Esophagus squamous epithelium (tissue), 5 donors: ENCODE measurements at places on chromosomes 1 and 21. TPM values are rescaled to one million over a fixed set of nuclear protein-coding genes. Genes with fewer than 3 reads are reported as not detected.

The S100A7A gene
- total RNA-seq = 8.1 TPM

The LCE1A gene
- total RNA-seq = not detected

The OR2T35 gene
- total RNA-seq = not detected

The PRAMEF33 gene
- not detected for total RNA-seq

The GBP5 gene
- total RNA-seq = 4.8 TPM

The ADIPOR1 gene
- total RNA-seq = 94.0 TPM

The CDK11A gene
- total RNA-seq = 12.7 TPM

The ZBTB37 gene
- 3.0 TPM for total RNA-seq

The LCK gene
- 1.2 TPM for total RNA-seq

The KRTAP19-3 gene
- not detected for total RNA-seq

The MTARC1 gene
- total RNA-seq = 6.1 TPM

The HSD11B1 gene
- 4.0 TPM for total RNA-seq

The TNNI3K gene
- total RNA-seq = not detected

The OLIG1 gene
- not detected for total RNA-seq

The GBP7 gene
- not detected for total RNA-seq

The TRAF3IP3 gene
- 1.2 TPM for total RNA-seq

The PADI1 gene
- total RNA-seq = 47.4 TPM

The KRTAP19-1 gene
- not detected for total RNA-seq

The HRNR gene
- not detected for total RNA-seq

The CHAF1B gene
- total RNA-seq = 2.4 TPM

The EXO5 gene
- 5.1 TPM for total RNA-seq

The TACSTD2 gene
- 650 TPM for total RNA-seq

The SPRR4 gene
- total RNA-seq = 1.3 TPM

The FAM72C gene
- total RNA-seq = 2.1 TPM

The SLFNL1 gene
- 0.76 TPM for total RNA-seq

The C8B gene
- total RNA-seq = not detected

The GNG12 gene
- 65.4 TPM for total RNA-seq

The KIAA0040 gene
- 6.0 TPM for total RNA-seq

The ATP1A2 gene
- total RNA-seq = 8.1 TPM

The EPHA2 gene
- total RNA-seq = 170 TPM

The ADCY10 gene
- total RNA-seq = not detected

The RGS8 gene
- total RNA-seq = not detected

The BGLAP gene
- total RNA-seq = 0.40 TPM

The CHIA gene
- total RNA-seq = not detected

The RGS4 gene
- total RNA-seq = not detected

The RNF115 gene
- total RNA-seq = 5.4 TPM

The SIM2 gene
- 20.3 TPM for total RNA-seq

The CELA2A gene
- total RNA-seq = not detected

The ARMH1 gene
- total RNA-seq = not detected

The CNR2 gene
- not detected for total RNA-seq

The KCNJ9 gene
- not detected for total RNA-seq

The ATP1A4 gene
- not detected for total RNA-seq

The CD1B gene
- total RNA-seq = not detected
